Fibroblast of upper back skin (primary cell): ENCODE measurements at places on chromosomes 7 and 10.

GRCh38 chr10:112195224-112195623 lies 11.7 kb upstream of the GPAM start:
- no peak for DNase-seq

GRCh38 chr10:51203359-51203758 lies 129.1 kb downstream of the PRKG1 start:
- DNase-seq = no peak

DNA sequence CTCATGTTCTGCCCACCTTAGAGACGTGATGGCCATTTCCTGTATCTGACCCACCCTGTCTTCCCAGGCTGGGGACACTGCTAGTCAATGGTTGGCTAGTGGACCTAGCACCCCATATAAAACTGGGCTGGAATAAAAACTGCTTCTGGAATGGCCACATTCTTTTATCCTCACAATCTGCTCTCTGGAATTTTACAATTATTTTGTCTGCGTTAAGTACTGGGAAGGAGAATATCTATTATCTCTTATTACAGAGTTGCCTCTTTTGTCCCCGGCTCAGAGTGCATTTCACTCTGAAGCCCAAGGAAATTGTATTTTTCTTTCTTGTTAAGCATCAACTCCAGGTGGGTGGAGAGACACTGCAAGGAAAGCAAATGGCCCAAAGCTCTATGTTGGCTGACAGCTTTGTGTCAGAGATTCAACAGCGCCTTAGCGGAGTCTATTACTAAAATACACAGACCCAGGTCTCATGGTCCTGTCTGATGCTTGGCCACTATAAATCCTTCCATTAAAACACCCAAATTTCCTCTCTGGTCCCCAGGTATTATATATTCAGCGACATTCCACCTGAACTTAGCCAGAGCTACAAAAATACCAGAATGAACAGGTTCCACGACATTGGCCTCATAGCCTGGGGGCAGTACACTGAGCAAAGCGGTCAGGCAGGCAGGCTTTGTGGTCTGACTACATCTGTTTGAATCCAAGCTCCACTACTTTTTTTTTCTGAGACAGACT lies 121.7 kb downstream of the PRPF18 start:
- no peak for DNase-seq

DNA sequence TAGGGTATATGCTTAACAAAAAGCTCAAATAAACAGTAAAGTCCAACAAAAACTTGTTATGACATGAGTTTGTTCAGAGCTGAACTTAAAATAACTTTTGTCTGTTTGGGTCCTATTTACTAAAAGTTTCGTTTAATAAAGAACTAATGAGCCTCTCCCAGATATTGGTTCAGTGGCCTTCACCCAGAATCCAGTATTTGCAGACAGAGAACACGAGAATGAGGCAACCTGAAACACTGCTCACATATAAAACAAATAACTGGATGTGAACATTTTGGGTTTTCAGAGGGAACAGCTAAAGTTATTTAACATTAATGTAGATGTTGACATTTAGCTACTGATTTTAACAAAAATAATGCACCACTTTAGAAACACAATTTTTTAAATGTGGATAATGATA lies 98.3 kb downstream of the RNF133 start:
- no peak for DNase-seq

DNA sequence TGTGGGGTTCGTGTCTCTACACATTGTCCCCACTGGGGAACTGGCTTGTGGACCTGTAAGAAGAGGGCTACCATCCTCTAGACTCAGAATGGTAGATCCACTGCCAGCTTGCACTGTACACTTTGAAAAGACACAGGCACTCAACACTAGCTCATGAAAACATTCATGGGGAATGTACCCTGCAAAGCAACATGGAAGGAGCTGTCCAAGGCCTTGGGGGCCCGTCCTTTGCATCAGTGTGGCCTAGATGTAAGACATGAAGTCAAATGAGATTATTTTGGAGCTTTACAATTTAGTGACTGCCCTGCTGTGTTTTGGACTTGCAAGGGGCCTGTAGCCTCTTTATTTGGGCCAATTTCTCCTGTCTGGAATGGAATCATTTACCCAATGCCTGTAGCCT lies 399.0 kb upstream of the PCDH15 start:
- no peak for DNase-seq

- DNase-seq = no peak
These were observed 63.0 kb downstream of the ABRAXAS2 start for GRCh38 chr10:124864421-124865193.

DNA sequence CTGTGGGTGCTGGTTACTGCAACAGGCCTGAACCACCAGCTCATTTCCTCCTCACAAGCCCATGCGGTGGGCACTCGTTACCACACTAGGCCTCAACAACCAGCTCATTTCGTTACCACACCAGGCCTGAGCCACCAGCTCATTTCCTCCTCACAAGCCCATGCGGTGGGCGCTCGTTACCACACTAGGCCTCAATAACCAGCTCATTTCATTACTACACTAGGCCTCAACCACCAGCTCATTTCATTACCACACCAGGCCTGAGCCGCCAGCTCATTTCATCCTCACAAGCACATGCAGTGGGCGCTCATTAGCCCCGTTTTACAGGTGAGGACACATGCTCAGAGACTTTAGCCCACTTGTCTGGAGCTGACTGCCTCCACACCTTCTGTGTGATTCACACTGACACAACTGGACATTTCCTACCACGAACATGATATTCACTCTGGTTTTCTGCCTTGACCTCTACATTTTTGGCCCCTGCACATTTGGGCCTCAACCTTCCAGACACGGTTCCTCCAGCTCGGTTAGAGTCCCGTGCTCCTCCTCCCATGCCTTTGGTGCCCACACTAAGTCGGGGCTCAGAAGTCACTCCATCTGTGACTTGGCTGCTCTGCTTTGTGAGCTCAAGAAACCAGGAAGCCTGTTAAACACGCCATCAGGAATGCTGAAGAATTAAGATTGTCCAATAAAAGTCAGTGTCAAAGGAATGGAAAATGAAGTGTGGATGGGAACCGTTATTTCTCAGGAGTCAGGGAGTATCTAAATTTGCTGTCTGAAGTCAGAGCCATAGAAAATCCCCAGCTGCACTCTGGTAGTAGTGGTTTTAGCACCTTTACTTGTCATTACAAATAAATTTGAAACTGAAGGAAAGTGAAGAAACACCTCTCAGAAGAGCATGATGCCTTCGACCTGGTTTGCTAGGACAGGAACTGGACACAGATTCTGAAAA lies 55.8 kb upstream of the LANCL2 start:
- DNase-seq = no peak

DNA sequence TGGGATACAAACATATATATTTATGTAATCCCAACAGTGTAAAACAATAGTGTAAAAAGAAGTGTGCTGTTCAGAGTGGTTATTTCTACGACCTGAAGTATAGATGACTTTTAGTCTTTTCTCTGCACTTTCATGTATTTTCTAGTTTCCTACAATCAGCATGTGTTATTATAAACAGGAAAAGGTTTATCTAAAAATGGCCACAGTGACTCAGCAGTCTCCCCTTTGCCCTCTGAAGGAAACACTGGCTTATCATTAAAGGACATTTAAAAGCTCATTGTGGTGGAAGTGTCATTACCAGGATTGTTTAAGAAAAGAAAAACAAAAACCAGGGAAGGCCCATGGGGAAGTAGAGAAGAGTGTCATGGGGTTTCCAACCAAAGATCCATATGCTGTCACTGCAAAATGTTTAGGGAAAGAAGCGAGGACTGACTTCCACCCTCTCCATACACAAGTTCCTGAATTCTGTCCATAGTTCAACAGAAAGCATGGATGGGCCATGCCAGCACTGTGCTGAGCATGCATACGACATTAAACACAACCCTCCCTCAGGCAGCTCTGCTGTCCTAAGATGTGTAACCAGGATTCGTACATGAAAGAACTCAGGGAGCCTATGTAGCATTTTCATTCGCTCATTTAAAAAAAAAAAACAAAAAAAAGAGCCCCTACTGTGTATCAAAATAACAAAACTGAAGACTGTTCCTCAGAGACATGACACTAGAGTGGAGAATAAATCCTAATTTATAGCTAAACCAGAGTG lies 10.2 kb downstream of the CYREN start:
- no peak for DNase-seq

DNA sequence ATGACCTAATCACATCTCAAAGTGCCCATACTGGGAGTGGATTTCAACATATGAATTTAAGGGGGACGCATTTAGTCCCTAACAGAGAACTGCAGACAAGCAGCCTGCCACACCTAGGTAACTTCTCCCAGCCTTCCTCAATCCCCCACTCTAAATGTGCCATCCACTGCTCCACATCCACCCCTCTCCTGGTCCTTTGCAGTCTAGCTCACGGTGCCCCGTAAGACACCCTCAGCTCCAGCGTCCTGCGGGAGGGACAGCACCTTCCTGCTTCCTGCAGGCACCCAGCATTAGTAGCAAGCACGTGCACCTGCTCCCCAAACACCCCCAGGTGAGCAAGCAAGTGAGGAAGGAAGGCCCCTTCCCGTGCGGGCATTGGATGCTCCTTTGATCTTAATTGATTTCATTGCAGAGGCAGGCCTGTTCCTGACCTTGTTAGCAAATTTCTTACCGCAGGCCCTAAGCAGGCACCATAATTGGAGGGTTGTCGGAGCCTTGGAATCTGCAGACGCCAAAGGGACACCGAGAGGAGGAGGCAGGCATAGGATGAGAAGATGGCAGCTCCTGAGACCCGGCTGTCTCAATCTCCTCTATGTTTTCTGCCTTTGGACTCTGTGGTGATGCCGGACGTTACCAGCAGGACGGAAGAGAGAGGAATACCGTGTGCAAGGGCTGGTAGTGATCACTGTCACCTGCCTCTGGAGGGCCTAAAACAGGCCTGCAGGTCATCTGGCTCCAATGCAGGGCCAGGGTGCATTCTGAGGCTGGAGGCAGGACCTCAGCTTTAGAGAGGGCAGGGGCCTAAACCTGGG lies 75.8 kb upstream of the CHST15 start:
- DNase-seq = no peak

DNA sequence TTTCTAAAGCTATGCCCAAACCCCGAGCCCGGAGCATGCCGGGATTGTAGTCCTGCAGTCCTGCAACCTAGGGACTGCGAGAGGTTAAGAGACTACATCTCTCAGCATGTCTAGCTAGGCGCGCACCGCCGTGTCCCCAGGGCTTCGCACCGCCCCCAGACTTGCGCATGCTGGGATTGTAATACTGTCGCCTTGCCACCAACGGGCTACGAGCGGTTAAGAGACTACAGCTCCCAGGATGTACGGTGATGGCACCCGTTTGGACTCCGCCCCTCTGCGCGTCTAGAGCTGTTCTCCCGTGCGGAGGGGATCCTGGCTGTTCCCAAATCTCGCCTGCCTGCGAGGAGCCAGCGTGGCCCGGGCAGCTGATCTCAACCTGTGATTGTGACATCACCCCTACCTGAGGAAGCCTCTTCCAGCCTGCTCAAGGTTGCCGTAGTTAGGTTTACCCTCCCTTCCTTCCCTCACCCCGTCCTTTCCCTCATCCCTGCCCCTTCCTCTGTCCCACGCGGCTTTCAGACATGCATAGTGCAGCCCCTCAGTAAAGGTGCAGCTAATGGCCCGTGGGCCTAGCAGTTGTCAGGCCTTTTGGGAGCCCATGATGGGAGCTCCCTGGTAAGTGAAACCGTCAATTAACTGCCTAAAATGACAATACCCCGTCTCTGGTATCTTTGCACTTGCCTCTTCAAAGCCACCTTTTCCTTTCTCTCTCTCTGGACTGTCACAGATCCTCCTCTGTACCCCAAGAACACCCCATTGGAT lies 6.3 kb upstream of the ZNF736 start:
- peak; percentile 73 for DNase-seq

GRCh38 chr7:121041516-121042148 lies 53.1 kb downstream of the CPED1 start:
- DNase-seq = peak; percentile 12

- peak; percentile 23 for DNase-seq
These were observed 8.9 kb downstream of the FBXL13 start for GRCh38 chr7:103065667-103066066.

GRCh38 chr7:133845005-133845404 lies 282.1 kb upstream of the LRGUK start:
- DNase-seq = no peak

DNA sequence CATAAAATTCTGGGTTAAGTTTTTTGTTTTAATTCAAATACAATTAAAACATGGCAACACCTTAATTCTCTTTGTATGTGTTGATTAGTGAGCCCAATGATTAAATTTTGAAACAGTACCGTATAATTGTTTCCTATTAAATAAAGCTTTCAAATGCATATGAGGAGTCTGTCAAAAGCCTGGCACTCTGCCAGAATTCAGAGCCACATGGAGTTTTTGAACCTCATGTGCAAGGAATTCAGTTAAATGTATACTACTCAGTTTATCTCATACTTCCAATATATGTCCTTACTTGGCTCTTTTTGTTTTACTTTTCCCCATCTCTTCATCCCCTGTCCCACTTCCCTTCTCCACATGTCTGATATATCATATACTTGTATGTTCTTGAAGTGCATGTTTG lies 165.6 kb upstream of the FAM3C start:
- peak; percentile 23 for DNase-seq

- no peak for DNase-seq
These were observed 38.5 kb downstream of the P4HA1 start for GRCh38 chr10:73058057-73058591.

GRCh38 chr10:6877336-6877721 lies 297.3 kb upstream of the PRKCQ start:
- no peak for DNase-seq

GRCh38 chr7:134378562-134378961 lies 61.8 kb upstream of the SLC35B4 start:
- no peak for DNase-seq

- DNase-seq = no peak
These were observed 764.9 kb upstream of the MBL2 start for GRCh38 chr10:53537508-53537907.

DNA sequence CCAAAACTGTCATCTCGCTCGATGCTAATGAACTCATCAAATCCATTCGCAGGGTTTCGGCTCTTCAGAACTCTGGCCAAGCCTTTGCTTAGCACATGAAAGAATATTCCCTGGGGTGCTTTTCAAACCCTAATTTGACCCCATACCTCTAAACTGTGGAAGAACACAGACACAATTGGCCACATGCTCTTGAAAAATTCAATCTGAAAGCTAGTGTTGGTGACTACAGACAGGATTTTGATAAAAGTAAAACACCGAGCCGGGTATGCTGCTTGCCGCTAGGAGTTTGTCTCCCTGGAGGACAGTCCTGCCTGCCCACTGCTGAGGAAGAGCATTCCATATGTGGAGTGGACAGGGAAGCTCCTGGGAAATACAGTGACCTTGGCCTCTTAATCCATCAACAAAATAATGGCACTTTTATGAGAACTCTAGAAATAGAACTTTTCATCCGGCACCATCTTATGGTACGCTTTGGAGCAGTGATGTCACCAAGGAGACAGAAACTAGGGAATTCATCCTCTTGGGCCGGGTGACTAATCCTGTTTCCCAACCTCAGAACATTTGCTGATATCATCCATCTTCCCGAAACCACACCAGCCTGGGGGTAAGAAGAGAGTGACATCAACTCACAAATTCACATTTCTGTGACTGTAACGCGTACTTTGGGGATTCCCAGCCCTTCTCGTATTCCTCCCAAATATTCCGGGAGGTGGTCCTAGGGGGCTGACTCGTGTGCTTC lies 34.2 kb downstream of the MTURN start:
- DNase-seq = peak; percentile 89

GRCh38 chr10:60029475-60029874 lies 123.1 kb upstream of the CCDC6 start:
- no peak for DNase-seq

GRCh38 chr10:71233482-71233892 lies 21.1 kb downstream of the UNC5B start:
- no peak for DNase-seq

GRCh38 chr7:29345590-29345989 lies 151.0 kb downstream of the CHN2 start:
- DNase-seq = peak; percentile 20
